ENCODE measurements at places on chromosomes 11 and 22.

- no peak for DNase-seq
Observed at GRCh38 chr11:119567688-119568582, 145.0 kb upstream of the THY1 start.

GRCh38 chr11:134957540-134958335 is 545.7 kb upstream of the B3GAT1 start:
- DNase-seq: no peak

DNA sequence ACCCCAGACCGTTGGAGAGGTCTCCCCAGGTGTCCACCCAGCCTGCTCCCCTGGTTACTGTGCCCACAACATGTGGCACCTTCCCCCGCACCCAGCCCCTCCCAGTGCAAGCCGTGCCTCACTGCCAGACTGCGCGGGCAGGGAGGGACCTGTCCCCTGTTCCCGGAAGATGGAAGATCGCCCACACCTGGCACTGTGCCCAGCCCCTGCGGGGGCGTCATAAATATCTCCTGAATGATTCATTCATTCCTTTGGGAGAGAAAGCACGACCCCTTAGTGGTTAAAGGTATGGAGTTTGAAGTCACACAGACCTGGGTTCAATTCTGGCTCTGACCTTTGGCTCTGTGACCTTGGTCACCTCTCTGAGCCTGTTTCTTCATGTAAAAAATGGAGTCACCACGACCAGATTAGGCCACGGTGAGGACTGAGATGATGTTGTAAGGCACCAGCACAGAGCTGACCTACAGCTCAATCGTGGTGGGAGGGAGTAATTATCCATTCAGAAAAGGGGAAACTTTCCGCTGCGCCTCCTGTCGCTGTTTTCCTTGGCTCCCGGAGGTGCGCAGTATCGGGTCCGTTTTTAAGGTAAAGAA is 497 bp upstream of the SYT12 start:
- DNase-seq: peak; percentile 55

DNA sequence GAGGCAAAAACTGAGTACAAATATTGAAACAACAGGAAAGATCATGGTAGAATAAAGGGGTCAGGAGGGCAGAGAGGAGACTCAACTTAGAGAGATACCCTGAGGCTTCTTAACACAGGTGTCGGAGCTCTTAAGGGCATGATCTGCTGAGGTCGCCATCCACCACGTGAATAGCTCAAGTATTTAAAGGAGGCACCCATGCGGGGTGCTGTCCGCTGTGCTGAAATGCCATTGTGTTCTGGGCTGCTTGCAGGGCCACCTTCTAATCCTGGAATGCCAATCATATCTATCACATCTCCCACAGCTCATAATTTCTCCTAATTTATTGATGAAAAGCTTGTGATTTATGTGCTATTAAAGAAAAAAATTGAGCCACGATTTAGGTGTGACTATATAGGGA is 90.2 kb downstream of the SEZ6L start:
- DNase-seq: no peak

- no peak for DNase-seq
Observed at GRCh38 chr11:94219771-94220170, 84.6 kb upstream of the IZUMO1R start.

- no peak for DNase-seq
Observed at GRCh38 chr22:24553597-24554312, 1.2 kb downstream of the GUCD1 start.

GRCh38 chr11:125264100-125265022 is 99.8 kb downstream of the PKNOX2 start:
- no peak for DNase-seq

DNA sequence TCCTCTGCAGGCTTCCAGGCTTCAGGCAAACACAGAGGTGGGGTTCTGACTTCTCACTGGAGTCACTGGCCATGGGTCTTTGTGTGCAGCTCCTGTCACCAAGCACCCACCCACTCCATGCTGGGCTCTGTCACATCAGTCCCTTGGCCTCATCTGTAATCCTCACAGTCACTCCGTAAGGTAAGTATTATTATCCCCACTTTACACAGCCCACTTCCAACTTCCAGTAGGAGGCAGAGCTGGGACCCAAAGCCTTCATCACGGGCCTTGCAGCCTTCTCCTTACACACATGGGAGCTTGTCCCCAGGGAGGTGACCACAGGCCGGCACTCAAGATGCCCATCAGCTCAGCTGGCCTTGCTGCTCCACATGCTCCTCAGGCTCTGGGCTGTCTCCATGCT is 266.7 kb upstream of the B3GAT1 start:
- no peak for DNase-seq

GRCh38 chr22:23156286-23156685 is 11.0 kb downstream of the RAB36 start:
- DNase-seq: no peak

GRCh38 chr11:8336356-8337129 is 72.9 kb upstream of the LMO1 start:
- DNase-seq: no peak

DNA sequence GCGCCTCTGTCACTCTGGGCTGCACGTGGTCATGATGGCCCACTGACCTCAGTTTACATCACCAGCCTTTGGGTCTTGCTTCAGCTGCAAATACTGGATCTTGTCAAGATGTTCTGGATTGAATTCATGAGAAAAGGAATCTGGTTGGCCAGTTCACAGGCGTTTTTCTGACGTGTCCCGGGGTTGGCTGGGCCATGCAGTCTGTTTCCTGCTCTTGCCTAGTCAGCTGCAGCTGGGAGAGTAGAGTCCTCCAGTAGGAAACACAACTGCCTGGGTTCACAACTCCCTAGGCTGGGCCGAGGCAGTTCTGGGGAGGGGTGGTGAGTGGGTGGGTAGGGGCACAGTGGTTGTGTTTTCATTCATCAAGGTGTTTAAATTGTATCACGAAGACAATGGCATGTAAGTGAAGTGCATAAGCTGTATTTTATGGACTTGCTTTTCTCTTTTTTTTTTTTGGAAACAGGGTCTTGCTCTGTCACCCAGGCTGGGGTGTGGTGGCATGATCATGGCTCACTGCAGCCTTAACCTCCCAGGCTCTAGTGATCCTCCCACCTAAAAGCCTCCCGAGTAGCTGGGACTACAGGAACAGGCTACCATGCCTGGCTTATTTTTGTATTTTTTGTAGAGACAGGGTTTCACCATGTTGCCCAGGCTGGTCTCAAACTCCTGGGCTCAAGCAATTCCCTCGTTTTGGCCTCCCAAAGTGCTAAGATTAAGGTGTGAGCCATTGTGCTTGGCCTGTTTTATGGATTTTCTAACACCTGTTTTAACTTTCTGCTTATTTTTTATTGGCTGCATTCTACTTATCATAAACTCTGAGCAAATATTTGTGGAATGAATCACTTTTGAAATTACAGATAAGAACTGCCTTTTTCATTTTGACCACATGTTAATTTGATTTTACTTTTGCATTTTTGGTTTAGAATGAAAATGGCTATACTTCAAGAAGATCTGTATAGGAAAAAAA is 54.0 kb upstream of the PITPNB start:
- no peak for DNase-seq

GRCh38 chr11:102810950-102811660 is 13.1 kb upstream of the MMP1 start:
- no peak for DNase-seq

DNA sequence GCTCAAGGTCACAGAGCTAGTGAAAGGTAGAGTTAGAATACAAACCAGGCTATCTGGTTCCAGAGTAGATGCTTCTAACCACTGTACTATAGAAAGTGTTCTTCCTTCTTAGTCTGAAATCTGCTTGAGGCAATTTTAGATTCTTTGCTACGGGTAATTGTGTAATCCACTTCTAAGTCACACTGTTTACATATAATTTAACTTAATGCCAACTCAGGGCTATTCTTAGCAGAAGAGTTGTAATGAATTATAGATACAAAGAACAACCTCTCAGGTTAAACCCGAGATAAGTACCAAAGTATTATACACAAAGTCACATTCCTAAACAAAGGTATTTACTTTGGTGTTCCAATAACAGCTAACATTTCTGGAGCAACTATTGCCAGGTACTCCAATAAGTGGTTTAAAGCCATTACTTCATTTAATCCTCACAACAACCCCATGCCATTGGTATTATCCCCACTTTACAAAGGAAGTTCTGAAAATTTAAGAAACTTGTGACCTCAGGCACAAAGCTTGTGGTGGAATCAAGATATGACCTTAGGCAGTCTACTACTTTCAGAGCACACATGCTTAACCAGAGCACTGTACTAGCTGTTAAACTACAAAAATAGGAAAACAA is 31.1 kb upstream of the DDI1 start:
- DNase-seq: no peak

DNA sequence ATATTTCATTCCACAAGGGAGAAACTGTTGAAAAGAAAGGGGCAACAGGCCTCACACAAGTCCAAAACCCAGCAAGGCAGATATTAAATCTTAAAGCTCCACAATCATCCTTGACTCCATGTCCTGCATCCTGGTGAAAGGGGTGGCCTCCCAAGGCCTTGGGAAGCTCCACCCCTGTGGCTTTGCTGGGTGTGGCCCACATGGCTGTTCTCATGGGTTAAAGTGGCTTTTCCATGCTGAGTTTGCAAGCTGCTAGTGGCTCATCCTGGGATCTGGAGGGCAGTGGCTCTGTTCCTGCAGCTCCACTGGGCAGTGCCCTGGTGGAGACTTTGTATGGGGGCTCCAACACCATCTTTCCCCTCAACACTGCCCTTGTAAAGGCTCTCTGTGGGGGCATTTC is 106.4 kb downstream of the CTNND1 start:
- DNase-seq: no peak

DNA sequence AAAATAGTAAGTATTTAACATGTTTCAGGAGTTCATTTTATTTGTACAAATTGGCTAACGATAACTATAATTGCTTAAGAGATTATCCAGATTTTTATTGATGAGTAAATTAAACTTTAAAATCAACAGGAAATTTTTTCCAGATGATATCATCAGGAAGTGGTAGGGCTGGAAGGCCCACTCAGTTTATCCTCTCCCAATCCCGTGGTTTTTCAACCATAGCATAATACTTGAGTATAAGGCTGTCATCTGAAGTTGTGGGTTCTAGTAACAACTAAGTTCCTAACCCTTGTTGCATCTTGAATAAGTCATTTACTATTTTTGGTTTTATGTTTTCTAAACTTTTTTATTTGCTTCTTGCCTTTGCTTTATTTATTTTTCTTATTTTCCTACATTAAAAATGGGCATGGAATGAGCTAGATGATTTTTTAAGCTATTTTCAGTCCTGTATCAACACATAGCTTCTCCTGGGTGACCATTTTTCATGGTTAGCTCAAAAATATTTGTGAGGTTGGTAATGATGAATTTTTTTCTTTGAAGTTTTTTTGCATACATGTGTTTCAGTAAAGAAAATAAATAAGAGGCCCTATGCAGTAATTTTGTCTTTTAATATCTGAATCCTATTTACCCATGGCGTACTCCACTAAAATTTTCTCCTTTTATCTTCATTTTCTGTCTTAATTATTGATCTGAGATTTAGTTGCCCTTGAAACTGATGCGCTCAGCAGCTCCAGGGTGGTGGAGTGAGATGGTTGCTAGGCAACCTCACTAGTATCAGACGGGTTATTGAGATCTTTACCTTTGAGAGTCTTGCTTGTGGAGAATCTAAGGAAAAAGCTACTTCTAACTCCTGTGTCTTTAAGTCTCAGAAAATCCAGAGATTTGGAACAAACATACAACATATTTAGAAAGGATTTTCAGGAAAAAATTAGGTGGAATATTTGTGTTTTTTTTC is 452.0 kb upstream of the CCDC179 start:
- DNase-seq: no peak

GRCh38 chr11:119616586-119617339 is 112.2 kb downstream of the NECTIN1 start:
- DNase-seq: no peak

- no peak for DNase-seq
Observed at GRCh38 chr11:22510010-22510409, 115.6 kb downstream of the FANCF start.

GRCh38 chr11:122032317-122032716 is 83.7 kb downstream of the BLID start:
- no peak for DNase-seq

DNA sequence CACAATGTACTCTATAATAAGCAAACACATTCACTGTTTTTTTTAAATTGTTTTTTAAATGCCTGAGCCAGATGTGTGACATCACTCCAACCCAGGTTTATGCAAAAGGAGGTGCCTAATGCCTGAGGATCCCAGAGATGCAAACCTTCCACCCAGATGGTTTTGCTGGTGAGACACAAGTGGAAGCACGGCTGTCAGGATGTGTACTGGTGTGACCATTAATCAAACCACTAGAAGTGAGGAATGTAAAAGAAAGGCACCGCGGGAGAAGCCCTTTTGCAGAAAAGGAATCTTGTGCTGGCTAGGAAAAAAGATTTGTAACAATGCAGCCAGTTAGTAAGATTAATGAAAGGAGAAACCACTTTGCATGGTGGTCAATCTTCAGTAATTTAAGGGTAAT is 407.4 kb downstream of the LARGE1 start:
- DNase-seq: no peak

GRCh38 chr11:7457211-7457610 is 28.1 kb upstream of the OLFML1 start:
- DNase-seq: no peak

- DNase-seq: no peak
Observed at GRCh38 chr11:62142043-62142375, 18.2 kb downstream of the INCENP start.

- no peak for DNase-seq
Observed at GRCh38 chr11:119615882-119616196, 113.2 kb downstream of the NECTIN1 start.

GRCh38 chr22:49811020-49811791 is 16.5 kb downstream of the BRD1 start:
- DNase-seq: no peak

- DNase-seq: no peak
Observed at GRCh38 chr11:8512547-8512946, 81.5 kb downstream of the STK33 start.

DNA sequence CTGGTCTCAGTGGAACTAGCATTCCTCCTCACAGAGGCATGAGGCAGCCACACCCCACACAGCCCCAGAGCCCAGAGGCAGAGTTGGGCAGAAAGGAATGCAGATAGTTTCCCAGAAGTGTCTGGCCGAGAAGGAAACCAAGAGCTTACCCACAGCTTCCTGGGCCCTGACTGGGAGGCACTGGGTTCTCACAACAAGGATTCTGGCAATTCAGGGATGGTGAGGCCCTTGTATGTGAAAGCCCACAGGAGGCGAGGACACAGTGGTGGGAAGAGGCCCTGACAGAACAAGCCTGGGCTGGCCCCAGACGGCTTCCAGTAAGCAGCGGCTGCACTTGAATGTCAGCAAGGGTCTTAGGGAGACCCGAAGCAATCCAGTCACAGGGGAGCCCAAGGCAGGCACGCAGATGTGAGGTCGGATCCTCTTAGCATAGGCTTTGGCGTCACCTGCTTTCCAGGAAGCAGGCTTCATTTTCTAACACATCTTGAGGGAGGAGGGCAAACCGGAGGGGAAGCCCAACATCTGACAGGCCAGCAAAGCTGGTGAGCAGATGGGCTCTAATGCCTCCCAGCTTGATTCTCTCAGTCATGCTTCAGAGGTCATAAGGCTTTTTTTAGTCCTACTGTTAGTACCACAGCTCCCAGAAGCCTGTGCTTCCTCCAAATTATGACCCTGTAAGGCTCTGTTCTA is 78.3 kb upstream of the AKIP1 start:
- peak; percentile 72 for DNase-seq
